ENCODE measurements at places on chromosomes 12 and 14.

DNA sequence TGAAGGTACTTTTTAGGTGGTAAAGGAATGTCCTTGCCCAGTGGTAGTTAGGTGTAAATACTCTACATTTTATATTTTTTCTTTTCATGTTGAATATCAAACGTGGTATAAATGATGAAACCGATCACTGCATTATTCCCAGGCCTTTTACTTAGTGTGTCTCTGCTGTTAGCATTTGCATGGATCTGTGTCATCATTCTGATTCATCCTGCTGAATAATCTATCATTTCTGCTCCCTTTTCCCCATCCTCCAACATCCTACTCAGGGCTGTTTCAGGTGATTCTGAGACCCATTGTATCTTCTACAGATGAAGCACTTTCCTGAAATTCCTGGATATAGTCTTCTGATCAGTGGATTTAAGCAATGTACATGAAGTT is 61.0 kb upstream of the PTHLH start:
- no peak for DNase-seq

GRCh38 chr12:22518060-22518719 is 26.2 kb downstream of the C2CD5 start:
- DNase-seq, result no peak

DNA sequence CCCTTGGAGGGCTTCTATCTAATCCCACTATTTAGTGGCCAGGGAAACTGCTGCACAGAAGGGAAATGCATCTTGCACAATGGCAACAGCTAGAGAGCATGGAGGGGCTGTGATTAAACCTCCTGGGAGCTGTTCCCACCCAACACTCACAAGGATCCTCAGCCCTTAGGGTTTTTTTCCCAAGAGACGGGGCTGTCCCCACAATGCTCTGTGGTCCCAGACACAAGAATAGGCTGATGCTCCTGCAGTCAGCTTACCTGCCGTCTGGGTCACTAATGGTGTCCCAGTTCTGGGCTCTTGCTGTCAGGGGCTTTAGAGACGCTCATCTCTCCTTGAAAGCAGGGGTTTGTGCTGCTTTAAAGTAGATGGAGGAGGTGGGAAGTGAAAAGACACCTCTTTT is 4.6 kb downstream of the SERPINA1 start:
- DNase-seq, result no peak

GRCh38 chr12:132003846-132004245 is 54.1 kb downstream of the EP400 start:
- no peak for DNase-seq

DNA sequence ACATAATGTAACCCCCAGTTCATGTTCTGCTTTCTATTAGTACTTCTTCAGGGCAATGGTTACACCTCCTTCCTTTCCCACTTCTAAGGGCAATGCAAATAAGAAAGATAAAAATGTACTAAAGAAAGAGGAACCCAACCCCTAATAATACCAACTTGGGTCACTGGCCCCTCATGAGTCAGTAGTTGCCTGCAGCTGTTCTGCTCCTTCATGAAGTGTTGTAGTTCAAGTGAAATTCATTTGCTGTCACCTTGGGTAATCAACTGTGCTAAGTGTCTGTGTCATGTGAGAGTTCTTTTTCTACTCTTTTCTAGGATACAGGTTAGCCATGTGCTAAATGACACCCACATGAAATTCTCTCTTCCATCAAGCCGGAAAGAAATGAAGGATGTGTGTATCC is 91.8 kb downstream of the PLXNC1 start:
- DNase-seq, result no peak

DNA sequence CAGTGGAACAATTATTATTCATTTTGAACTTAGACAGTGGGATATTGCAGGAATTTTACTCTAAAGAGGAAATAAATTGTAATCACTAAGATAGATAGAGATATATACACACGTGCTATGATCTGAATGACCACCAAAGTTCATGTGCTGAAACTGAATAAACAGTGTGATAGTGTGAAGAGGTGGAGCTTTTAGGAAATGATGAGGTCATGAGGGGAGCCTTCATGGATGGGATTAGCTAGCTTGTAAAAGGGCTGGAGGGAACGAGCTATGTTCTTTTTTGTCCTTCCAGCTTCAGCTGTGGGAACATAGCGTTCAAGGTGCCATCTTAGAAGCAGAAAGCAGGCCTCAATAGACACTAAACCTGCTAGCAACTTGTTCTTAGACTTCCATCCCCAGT is 191.5 kb upstream of the LRIG3 start:
- no peak for DNase-seq

- no peak for DNase-seq
These were observed 19.2 kb downstream of the GYS2 start for GRCh38 chr12:21585485-21585884.

- DNase-seq, result peak; percentile 47
These were observed 141.3 kb downstream of the PLXNC1 start for GRCh38 chr12:94289461-94290312.

DNA sequence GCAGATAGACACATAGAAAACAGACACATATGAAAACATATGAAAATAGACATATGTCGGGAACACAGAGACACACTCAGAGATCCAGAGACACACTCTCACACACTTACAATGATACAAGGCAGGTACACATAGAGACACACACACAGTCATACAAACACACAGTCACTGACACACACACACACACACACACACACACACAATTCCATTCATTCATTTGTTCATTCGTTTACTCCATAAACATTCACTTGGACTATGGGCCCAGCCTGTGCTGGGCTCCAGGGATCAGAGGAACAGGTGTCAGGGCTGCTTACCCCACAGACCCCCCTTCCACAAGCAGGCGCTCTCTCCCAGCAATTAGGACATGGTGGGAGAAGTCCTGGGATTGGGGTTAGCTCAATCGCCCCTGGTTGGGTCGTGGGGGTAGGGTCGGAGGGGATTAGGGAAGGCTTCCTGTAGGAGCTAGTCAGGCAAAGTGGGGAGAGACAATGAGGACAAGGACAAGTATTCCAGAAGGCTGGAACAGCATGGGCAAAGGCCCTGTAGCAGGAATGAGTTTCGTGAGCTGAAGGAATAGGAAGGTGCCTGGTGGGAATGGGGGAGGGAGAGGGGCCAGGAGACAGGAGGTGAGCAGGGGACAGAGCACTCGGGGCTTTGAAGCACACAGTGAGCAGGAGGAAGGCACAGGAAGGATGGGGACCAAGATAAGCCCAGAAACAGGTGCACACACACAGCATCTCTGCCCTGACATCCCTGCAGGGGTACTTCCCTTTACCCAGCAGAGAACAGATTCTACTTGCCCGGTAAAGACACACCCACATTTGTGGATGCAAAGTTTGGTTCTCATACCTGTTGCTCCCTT is 6.5 kb downstream of the RASAL1 start:
- no peak for DNase-seq

GRCh38 chr12:106602076-106602475 is 19.3 kb downstream of the RFX4 start:
- no peak for DNase-seq

- DNase-seq, result no peak
These were observed 130.6 kb upstream of the MDM1 start for GRCh38 chr12:68462803-68463202.

DNA sequence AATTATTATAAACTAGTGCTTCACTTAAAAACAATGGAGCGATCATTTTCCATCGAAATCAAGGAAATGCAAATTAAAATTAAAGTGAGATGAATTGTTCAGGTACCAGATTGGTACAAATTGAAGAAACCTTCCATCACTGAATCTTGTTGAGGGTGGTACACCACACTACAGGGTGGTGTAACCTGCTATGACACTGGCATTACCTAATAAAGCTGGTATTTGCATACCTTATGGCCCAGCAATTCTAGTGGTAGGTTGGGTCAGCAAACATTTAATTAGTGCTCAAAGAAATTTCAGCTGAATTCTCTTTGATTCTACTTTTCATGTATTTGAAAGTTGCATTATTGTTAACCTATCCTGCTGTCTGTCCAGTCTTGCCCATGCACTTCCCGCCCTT is 9.2 kb downstream of the TIGAR start:
- peak; percentile 46 for DNase-seq

- DNase-seq, result no peak
These were observed 99.0 kb downstream of the SAMD4A start for GRCh38 chr14:54665946-54666345.

GRCh38 chr14:49056021-49056420 is 530.2 kb downstream of the RPS29 start:
- DNase-seq, result no peak

GRCh38 chr14:53356361-53357150 is 203.4 kb upstream of the DDHD1 start:
- DNase-seq, result peak; percentile 41

- no peak for DNase-seq
These were observed 213.9 kb downstream of the RAD51B start for GRCh38 chr14:68033336-68033932.

DNA sequence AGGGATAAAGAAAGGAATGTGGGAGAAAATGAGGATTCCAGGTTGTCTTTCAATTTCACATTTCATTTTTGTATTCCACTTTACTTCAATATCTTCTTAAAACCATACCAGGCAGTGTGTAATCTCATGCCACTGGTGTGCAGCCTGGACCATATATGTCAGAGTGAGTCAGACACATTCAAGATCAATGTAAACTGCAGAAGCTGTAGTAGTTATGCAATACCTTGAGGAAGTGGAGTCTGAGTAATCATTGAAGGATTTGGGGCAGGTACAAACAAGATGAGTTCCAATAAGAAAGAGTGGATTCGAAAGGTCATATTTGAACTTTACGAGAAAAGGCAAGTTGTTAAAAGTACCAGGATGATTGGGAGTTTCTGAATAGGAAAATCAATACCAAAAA is 14.1 kb downstream of the PLCZ1 start:
- peak; percentile 45 for DNase-seq

- DNase-seq, result peak; percentile 92
These were observed at the start of gene HOXC13 for GRCh38 chr12:53938326-53939140. Gene HOXC13, plus strand, starts transcription at chr12:53938831. Its CDS starts 76 bp downstream, at chr12:53938907.

DNA sequence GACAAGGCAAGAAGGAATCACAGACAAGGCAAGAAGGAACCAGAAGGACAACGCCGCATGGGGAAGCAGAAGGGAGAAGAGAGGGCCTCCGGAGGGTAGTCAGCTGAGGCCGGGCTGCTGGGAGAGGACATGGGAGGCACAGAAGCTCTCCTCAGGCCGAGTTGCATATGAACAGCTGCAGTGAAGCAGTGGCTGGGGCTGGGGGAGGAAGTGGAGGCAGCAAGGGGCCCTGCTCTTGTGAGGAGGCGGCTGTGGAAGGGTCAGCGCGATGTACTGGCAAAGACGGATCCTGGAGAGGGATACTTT is 22.0 kb upstream of the TMEM106C start:
- DNase-seq, result no peak

DNA sequence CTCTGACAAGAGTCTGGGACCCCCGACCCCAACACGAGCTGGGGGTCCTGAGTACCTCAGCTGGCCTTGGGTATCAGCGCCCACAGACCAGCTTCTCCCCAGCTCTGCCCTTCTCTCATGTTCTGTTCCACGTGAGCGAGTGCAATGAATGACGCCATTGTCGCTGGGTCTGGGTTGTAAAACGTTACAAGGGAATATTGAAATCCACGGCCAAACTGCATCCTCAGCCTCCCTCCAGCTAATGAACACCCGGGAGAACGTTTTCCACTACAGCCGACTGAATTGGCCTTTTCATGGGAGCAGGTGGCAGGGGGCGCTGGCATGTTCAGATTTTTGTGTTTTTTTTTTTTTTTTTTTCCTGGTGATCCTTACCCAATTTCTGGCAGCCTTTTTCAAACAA is 34.7 kb downstream of the TBX5 start:
- no peak for DNase-seq

- no peak for DNase-seq
These were observed 29.4 kb downstream of the FAIM2 start for GRCh38 chr12:49874142-49874897.

- DNase-seq, result peak; percentile 78
These were observed 40.5 kb upstream of the KCNA5 start for GRCh38 chr12:5003025-5003666.

- DNase-seq, result peak; percentile 55
These were observed 43.3 kb downstream of the EFCAB11 start for GRCh38 chr14:89911010-89911919.

- DNase-seq, result no peak
These were observed 13.0 kb upstream of the C12orf71 start for GRCh38 chr12:27095346-27095745.

GRCh38 chr12:121580959-121581685 is at the start of gene KDM2B:
Gene KDM2B, minus strand, starts transcription at chr12:121581023. Its CDS starts 112 bp downstream, at chr12:121580911.
- DNase-seq, result peak; percentile 90

DNA sequence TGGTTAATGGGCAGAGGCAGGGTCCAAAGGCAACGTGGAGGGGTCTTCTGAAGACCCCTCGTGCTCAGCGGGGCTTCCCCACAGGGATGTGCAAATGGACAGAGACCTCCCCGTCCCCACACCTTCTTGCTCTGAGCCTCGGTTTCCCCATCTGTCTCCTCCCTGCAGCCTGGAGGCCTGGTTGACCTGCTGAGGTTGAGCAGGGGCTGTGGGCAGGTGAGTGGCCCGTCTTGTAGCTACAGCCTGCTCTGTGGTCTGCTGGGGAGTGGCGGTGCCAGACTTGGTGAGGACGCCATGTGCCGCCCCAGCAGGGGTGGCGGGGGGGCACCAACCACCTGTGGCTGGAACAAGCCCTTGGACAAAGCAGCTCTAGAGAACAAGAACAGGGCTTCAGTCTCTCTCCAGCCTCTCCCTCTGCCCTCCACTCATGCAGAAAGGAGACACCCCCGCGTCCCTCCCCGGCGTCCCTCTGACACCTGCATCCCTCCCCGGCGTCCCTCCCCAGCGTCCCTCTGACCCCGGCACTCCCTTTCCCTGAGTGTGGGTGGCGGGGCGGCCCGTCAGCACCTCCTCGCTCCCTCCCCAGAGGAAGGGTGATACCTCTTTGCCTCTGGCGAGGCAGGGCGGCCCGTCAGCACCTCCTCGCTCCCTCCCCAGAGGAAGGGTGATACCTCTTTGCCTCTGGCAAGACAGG is 83.7 kb downstream of the NOC4L start:
- no peak for DNase-seq

GRCh38 chr14:69354383-69355153 is 43.5 kb downstream of the ERH start:
- no peak for DNase-seq

DNA sequence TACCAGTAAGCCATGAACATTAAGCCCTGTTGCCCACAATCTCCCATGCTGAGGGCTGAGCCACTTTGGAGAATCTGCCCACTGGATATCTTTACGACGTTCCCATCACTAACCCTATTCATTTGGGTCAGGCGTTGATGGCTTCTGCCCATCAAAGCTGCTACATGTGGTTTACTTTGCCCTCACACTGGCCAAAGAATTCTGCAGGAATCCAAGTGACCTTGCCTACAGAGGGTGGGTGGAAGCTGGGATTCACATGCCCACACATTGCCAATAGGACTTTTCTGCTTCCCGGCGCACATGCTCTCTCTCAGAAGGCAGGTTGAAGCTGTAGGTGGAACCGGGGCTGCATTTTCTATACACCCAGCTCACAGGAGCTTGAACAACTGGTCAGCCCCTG is 28.3 kb downstream of the OAS2 start:
- DNase-seq, result no peak
